ENCODE measurements at places on chromosomes 12 and 14.

- DNase-seq = no peak
Observed at GRCh38 chr14:96167224-96168148, 37.2 kb upstream of the BDKRB2 start.

- peak; percentile 46 for DNase-seq
Observed at GRCh38 chr12:98516111-98516873, 902 bp downstream of the TMPO start.

DNA sequence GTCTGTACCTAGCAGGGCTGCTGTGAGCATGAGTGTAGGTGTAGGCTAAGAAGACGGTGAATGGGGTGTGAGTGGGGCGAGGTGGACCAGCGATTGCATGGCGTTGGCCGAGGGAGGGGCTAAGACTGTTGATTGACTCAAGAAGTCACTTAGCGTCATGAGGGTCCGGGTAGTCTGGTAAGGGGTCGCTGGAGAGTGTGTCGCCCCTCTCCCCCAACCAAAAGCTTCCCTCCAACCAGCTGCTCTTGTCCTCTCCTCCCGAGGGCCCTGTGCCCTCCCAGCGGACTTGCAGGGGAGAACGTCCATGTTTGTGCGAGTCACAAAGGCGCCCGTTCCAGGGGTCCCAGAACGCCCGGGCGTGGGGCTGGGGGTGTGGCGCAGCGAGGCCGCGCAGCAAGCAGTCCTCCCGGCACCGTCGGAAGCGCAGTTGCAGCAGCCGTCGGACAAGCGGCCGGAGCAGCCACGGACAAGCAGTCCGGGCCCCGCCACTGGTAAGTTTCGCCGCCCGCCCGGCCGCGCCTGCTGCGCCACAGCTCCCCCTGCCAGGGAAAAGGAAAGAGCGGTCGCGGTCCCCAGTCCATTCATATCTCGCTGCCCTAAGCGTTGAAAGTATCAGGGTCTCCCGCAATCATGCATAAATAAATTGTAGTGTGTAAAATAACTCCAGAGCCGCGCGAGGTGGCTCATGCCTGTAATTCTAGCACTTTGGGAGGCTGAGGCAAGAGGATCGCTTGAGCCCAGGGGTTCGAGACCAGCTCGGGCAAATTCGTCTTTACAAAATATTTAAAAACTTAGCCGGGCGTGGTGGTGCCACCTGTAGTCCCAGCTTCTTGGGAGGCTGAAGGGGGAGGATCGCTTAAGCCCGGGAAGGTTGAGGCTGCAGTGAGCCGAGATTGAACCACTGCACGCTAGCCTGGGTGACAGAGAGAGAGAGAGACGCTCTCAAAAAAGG lies at the start of gene CCDC63:
TSS of gene CCDC63 (plus strand) at position 373 of the 952 bp plus-strand sequence. CDS start 5,968 bp downstream, outside the sequence.
- DNase-seq = peak; percentile 59

GRCh38 chr14:75132382-75133086 lies 5.7 kb upstream of the NEK9 start:
- DNase-seq = no peak

DNA sequence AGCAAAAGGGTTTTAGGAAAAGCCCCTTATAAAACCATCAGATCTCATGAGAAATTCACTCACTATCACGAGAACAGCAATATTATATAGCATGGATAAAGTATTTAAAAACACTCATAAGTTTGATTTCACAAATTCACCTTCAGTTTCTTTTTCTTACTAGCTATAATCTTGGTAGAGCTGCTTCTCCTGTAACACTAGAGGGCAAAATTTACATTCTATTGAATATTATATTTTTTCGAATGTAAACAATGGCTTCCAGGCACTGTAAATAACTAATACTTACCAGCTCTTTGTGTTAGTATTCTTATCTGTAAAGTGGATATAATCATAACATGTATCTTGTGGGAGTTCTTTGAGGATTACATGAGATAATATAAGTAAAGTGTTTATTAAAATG lies 259.6 kb downstream of the CCER1 start:
- no peak for DNase-seq

DNA sequence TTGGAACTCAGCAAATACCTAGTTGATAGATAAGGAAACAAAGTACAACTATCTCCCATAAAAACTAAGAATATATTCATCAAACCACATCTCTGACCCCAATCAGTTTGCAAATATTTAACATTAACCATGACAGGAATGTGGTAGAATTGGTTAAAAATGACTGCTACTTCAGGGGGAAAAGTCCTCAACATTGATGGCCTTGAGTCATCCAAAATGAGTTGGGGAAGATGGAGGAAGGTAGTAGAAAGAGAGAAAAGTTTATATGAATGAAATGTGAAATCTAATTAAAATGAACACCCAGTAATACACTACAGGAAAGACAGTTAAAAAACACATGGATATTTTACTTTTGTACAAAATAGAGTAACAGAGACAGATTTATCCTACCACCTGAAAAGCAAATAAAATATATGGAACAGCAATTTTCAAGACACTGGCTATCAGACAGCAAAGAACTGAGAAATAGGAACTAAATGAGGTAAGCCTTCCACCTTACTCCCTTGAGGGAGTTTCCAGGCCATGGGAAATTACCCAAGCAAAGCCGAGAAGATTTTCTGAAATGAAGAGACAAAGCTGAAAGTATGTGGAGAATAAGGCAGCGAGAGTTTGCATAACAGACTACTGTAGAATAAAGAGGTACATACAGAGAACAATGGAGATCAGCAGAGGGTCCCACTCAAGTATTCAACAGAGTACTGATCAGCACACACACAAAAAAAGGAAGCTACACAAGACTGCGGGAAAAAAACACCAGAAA lies 49.6 kb downstream of the TC2N start:
- DNase-seq = no peak

DNA sequence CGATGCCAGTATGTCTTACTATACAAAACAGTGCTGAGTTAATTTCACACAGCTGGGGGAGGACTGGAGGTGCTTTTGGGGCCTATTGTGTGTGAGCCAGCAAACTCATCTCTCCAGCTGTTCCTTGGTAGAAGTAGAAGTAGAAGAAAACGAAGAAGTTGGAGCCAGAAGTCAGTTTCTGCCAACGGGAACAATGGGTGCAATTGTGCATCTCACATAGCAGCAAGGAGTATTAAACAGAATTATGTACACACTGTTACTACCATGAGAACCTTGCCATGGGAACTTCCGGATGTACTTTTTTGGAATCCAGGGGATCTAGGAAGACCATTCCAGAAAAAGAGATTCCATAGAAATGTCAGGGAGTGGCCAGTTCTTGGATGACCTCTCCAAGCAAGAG lies 88.6 kb downstream of the VCPKMT start:
- no peak for DNase-seq

DNA sequence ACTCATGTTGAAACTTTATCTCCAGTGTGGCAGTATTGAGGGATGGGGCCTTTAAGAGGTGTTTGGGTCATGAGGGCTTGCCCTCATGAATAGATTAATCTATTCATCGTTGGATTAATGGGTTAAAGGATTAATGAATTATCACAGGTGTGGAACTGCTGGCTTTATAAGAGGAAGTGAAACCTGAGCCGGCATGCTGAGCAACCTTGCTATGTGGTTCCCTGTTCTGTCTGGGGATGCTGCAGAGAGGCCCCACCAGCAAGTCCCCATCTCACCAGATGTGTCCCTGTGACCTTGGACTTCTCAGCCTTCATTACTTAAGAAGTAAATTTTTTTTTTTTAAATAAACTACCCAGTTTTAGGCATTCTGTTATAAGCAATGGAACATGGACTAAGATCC lies 109.6 kb downstream of the DYRK2 start:
- DNase-seq = peak; percentile 30

DNA sequence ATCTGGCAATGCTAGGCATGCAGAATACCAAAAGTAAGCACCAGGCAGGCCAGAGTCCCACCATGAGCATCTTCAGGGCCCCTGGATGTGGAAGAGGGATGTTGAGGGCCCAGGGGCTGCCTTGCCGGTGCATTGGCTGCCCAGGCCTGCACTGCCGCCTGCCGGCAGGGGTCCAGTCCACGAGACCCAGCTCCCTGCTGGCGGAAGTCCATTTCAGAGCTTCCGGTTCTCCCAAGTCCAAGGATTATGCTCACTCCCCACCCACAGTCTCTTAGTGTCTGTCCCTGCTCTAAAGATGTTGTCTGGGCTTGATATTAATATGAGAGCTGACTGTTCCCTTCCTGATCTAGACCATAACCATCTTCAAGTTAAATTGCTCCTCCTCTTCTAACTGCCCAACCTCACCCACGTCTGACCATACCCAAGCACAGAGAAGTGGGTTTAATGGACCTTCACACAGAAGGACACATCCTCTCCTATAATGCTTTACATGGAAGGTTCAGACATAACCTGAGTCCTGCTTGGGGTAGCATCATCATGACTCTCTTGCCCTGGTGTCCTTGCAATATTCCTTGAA lies 117.4 kb downstream of the DAD1 start:
- DNase-seq = no peak

GRCh38 chr12:102468261-102468915 lies 12.0 kb downstream of the IGF1 start:
- no peak for DNase-seq

DNA sequence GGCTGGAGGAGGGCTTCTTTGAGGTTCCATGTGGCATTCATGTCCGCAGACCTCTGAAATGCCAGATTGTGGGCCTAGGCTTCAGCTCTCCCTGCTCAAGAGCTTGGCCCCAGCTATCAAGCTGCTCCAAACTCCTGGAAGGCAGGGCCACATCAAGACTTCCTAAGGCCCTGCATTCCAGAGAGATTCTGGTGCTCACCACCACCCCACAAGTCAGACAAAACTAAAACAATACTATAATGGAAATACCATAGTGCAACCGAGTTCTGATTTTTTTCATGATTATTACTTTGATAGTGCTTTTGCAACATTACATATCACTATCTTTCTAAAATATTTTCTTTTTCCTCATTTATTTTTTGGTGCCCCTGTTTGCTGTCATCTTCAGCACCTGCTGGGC lies 86.3 kb downstream of the CALM1 start:
- no peak for DNase-seq

GRCh38 chr14:58667900-58668299 lies 30.1 kb downstream of the DACT1 start:
- no peak for DNase-seq

GRCh38 chr14:33229269-33229929 lies 290.7 kb downstream of the NPAS3 start:
- DNase-seq = no peak

GRCh38 chr14:92945959-92946846 lies 23.3 kb downstream of the CHGA start:
- DNase-seq = no peak

- no peak for DNase-seq
Observed at GRCh38 chr14:95901054-95901453, 24.4 kb downstream of the TUNAR start.

DNA sequence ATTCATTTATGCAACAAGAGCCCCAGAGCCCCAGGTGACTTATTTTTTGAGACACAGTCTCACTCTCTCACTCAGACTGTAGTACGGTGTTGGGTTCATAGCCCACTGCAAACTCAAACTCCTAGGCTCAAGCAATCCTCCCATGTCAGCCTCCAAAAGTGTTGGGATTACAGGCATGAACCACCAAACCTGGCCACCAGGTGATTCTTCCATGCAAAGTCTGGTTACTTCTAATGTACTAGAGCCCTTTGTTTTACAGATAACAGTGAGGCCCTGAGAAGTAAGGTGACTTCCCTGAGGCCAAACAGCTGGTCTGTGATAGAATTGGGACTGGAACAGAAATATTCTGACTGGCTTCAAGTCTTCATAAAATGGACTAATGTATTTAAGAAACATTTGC lies 10.0 kb upstream of the KCNK10 start:
- no peak for DNase-seq

DNA sequence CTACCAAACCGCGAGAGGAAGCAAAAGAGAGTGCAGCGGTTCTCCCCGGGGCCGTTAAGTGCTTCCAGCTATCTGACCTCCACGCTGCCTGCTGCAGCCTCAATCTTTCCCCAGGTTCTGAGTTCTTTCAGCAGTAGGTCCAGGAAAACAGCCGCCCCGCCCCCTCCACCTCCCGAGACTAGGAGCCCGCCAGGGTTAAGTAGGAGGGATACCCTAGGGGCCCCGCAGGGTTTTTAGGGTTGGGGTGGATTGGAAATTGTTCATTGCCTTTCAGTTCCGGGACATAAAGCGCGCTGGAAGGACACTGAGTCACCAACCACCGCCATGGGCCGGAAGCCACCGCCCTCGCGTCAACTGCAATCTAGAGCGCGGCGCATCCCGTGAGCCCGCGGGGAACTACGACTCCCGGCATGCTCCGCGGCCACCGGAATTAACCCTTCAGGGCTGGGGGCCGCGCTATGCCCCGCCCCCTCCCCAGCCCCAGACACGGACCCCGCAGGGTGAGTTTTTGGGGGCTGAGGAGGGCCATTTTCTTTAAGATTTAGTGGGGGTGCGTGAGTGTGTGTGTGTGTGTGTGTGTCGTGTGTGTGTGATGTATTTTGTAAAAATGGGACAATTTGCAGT lies at the start of gene MYL6B:
TSS of gene MYL6B (plus strand) at position 456 of the 624 bp plus-strand sequence. CDS start 1,332 bp downstream, outside the sequence.
- DNase-seq = peak; percentile 89

DNA sequence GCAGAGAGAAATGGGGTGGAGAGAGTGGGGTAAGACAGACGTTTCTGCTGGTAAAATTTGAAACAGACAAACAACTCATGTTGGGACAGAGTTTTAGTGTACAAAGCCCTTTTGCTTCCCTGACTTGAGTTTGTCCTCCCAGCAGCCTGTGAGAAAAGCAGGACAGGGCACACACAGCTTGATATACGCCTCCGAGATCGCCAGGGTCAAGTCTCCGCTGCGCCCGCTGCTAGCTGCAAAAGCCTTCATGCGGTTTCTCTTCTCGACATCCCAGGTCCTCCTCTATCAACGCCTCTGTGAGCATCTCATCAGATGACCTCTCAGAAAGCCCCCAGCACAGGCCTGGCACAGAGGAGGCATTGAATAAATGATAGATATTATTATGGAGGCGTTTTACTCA lies 9.4 kb upstream of the BCL11B start:
- no peak for DNase-seq

GRCh38 chr12:127414636-127415035 lies 852.3 kb upstream of the TMEM132C start:
- DNase-seq = no peak

DNA sequence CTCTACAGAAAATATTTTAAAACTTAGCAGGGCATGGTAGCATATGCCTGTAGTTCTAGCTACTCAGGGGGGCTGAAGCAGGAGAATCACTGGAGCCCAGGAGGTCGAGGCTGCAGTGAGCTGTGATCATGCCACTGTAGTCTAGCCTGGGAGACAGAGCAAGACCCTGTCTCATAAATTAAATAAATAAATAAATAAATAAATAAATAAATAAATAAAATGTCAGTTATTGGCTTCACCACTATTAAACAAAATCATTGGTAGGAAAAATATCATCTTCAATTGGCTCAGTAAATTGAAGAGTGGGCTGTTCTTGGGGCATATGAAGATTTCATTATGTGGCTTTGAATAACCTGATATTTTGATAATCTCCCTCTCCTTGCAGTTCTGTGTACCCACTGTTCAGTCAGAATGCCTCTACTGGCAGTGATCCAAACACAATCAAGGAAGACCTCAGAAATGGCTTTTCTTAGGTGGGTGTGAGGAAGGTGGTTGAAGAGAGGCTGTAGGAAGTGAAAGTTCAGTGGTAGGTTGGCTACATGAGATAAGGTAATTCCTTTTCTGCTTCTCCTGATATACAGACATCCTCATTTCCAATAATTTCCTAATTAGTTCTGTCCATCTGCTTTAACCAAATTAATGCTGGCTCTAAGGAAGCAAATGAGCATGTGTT lies 175.8 kb downstream of the MSRB3 start:
- DNase-seq = no peak

- no peak for DNase-seq
Observed at GRCh38 chr14:75267141-75267721, 11.4 kb upstream of the FOS start.

GRCh38 chr12:49842519-49843352 lies at the start of gene BCDIN3D:
Gene BCDIN3D, minus strand, starts transcription at chr12:49843106. Its CDS starts 19 bp downstream, at chr12:49843087.
- peak; percentile 71 for DNase-seq

- DNase-seq = no peak
Observed at GRCh38 chr14:104591506-104592291, 12.1 kb downstream of the C14orf180 start.

Data from GM12891 (cell line).